ENCODE measurements at places on chromosomes 2 and 18. TPM values are rescaled to one million over a fixed set of nuclear protein-coding genes. Genes with fewer than 3 reads are reported as not detected.

- H3K36me3 ChIP-seq, result no peaks in the 10 kb centered on the region
- no peaks in the 10 kb centered on the region for H3K4me1 ChIP-seq
- no peak for DNase-seq
- no peaks in the 10 kb centered on the region for H3K27me3 ChIP-seq
These were observed 103.1 kb downstream of the PPP1R1C start for GRCh38 chr2:182088681-182089320.

Gene CYP1B1
- 36.3 TPM for total RNA-seq

DNA sequence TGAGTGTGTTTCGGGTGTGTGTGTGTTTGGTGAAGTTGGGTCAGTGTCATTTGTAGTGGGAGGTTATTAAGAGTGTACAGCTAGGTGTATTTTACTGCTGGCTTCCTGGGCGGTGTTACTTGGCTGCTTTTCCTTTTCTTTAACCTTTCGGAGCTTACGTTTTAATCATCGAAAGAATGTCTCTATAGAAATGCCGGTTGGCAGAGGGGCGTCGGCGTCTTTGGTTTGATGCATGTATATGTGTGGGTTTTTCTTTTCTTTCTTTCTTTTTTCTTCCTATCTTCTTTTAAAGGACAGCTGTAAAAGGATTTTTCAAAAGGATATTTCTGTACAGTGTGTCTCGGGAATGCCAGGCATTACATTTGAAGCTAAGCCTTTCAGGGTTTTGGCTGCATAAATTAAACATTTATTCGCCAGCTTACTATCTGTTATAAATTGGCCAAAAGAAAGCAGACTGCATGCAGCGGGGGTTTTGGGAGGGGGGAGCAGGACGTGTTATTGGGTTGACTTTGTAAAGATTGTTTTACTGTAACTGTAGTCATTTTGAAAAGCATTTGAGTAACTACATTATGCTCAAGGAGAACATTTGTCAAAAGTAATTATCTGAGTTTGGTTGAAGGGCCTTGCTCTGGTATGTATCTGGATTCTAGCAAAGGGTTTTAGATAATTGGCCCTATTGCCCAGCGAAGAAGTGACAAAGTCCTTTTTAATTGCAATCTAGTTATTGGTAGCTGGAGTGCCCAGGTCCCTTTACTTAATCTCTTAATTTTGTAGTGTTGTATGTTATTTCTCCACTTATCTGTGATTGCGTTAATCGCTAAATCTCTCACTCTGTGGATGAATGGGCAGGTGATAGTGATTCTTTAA, 1.6 kb downstream of the ASXL3 start:
- no peak for DNase-seq
- H3K4me1 ChIP-seq, result no peaks in the 10 kb centered on the region
- H3K27ac ChIP-seq, result no peak overlapping the region
- no peaks in the 10 kb centered on the region for H3K27me3 ChIP-seq
- no peak overlapping the region for H3K4me3 ChIP-seq

Gene HOXD10
- total RNA-seq, result not detected

Gene HOXD8
- 0.39 TPM for total RNA-seq

Gene DOK6
- total RNA-seq, result not detected

GRCh38 chr18:48643262-48643661, 104.4 kb downstream of the CTIF start:
- H3K27me3 ChIP-seq, result no peaks in the 10 kb centered on the region
- no peak for DNase-seq
- H3K27ac ChIP-seq, result no peak overlapping the region
- H3K4me1 ChIP-seq, result no peaks in the 10 kb centered on the region
- H3K36me3 ChIP-seq, result no peaks in the 10 kb centered on the region

- no peaks in the 10 kb centered on the region for H3K4me1 ChIP-seq
- 0 out of 2 replicates have a peak overlapping the region, but pooled peaks have one; percentile 32 for H3K27ac ChIP-seq
- H3K4me3 ChIP-seq, result no peak overlapping the region
- peaks cover 7% of the 10 kb centered on the region for H3K36me3 ChIP-seq
- DNase-seq, result no peak
- no peaks in the 10 kb centered on the region for H3K27me3 ChIP-seq
These were observed 90.5 kb downstream of the GALNT1 start for GRCh38 chr18:35671966-35672603.

GRCh38 chr2:227340106-227340505, 15.1 kb downstream of the MFF start:
- H3K27me3 ChIP-seq, result no peaks in the 10 kb centered on the region
- H3K27ac ChIP-seq, result no peak overlapping the region
- no peaks in the 10 kb centered on the region for H3K4me1 ChIP-seq
- no peak overlapping the region for H3K4me3 ChIP-seq
- peaks cover 51% of the 10 kb centered on the region for H3K36me3 ChIP-seq

DNA sequence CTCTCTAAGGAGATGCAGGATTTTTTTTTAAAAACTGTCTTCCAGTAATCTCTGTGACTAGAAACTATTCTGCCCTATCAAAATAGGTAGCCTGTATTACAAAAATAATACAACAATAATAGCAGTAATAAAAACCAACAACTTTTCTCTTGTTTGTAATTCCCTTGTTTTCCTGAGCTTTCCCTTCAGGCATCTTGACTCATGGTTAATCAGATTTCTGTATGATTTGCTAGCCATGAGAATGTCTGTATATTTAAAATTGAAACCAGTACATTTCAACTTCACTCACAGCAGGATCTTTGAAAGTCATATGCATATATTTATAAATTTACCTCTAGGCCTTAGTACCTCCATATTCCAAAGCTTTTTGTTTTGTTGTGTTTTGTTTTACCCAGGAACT, 38.2 kb downstream of the SLC4A10 start:
- H3K4me1 ChIP-seq, result no peaks in the 10 kb centered on the region
- H3K36me3 ChIP-seq, result no peaks in the 10 kb centered on the region
- H3K27me3 ChIP-seq, result no peaks in the 10 kb centered on the region
- no peak overlapping the region for H3K4me3 ChIP-seq
- H3K27ac ChIP-seq, result no peak overlapping the region
- DNase-seq, result no peak

GRCh38 chr2:113111823-113112287, 15.5 kb upstream of the IL1RN start:
- peaks cover 14% of the 10 kb centered on the region for H3K4me1 ChIP-seq
- H3K36me3 ChIP-seq, result no peaks in the 10 kb centered on the region
- H3K27me3 ChIP-seq, result no peaks in the 10 kb centered on the region
- no peak overlapping the region for H3K27ac ChIP-seq

- peak overlapping the region; percentile 50 for H3K27ac ChIP-seq
- H3K4me3 ChIP-seq, result no peak overlapping the region
- H3K4me1 ChIP-seq, result peaks cover 46% of the 10 kb centered on the region
- peak; percentile 77 for DNase-seq
- peaks cover 6% of the 10 kb centered on the region for H3K36me3 ChIP-seq
- no peaks in the 10 kb centered on the region for H3K27me3 ChIP-seq
These were observed 123.8 kb downstream of the SPTBN1 start for GRCh38 chr2:54579682-54580620.

DNA sequence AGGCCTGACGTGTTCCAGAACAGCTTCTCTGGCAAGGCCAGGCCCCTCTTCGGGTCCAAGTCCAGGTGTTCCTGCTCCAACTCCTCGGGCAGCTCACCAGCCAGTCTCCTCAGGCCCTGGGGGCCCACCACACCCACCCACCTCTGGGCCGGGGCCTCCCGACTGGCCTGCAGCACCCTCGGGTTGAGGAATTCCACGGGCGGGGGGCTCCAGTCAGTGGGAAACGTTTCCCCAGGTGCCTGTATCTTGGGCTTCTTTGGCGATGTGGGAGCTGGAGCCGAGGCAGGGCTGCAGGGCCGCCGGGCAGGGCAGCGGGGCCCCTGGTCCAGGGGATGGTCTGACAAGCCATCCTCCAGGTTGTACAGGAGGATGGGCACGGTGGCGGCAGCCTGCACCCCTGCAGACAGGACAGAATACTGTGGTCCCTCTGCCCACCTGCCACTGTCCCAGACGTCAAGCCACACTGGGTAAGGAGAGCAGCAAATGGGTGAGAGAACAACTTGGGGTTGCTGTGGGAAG, 14.4 kb downstream of the FAM178B start:
- peaks cover 22% of the 10 kb centered on the region for H3K27me3 ChIP-seq
- no peak overlapping the region for H3K4me3 ChIP-seq
- no peak for DNase-seq

Gene MAB21L4
- total RNA-seq, result 68.8 TPM

DNA sequence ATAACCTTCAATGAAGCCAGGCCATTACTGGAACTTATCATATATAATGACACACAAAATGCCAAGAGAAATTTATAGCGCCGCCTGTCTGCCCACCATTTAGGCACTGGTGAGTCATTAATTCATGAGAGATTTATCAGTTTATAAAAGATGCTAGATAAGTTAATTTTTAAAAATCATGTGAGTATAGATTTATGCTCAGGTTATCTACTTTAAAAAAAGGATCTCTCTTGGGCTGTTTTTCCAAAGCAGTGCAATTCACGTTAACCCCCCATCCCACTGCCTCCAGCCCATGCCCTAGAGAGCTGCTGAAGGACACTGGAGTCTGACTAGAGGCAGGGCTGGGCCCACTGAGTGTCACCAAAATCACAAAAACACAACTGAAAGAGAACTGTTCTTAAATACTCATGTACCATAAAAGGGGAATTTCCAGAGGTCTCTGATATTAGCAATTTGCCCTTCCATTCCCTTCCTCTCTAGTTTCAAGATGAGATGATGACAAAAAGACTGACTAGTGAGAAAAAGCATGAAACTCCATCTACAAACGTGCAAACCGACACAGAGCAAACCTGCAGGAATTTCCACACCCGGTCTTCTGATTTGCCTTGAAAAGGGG, 160.8 kb downstream of the BCL2 start:
- H3K4me3 ChIP-seq, result no peak overlapping the region
- no peaks in the 10 kb centered on the region for H3K27me3 ChIP-seq
- no peaks in the 10 kb centered on the region for H3K36me3 ChIP-seq
- no peak for DNase-seq
